Stimulated activated CD4-positive, alpha-beta T cell treated with anti-CD3 and anti-CD28 coated beads, TNF-alpha, amount 100 ng/mL, for 24 hours (primary cell): ENCODE measurements at places on chromosomes 11 and 22.

- DNase-seq = no peak
Measured at GRCh38 chr22:32583921-32584335, 109.3 kb downstream of the FBXO7 start.

DNA sequence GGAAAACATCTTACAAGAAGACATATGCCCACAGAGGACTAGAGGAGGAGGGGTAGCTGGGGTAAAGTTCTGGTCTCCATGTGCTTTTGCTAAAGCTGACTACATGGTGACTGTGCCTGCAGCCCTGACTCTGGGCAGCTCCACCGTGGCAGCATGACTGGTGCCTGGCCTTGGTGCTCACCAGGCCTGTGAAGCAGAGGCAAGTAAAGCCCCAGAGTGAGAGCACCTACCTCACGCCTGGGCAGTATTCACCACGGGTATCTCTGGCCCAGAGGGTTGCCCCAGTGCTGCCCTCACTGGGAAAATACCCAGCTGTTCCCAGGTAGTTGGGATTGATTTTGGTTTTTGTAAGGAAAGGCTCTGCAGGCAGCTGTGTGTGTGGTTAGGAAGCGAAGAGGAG is 78.3 kb downstream of the CTTN start:
- no peak for DNase-seq

- DNase-seq = no peak
Measured at GRCh38 chr11:70647188-70648166, 249.1 kb downstream of the CTTN start.

DNA sequence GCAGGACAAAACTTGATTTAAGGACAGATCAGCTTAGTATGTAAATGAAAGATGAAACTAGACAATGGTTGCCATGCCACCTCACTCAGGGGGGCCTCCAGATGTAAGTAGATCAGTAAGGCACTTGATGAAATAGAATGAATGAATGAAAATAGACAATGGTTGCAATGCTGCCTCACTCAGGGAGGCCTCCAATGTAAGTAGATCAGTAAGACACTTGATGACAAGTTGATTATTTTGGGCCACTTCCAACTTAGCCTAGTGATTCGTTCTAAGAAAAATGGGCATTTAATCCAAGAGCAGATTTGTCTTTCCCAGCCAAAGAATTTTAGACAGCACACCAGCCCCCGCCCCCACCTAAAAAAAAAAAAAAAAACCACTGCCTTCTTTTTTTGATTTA is 19.2 kb upstream of the SLC5A12 start:
- DNase-seq = no peak

DNA sequence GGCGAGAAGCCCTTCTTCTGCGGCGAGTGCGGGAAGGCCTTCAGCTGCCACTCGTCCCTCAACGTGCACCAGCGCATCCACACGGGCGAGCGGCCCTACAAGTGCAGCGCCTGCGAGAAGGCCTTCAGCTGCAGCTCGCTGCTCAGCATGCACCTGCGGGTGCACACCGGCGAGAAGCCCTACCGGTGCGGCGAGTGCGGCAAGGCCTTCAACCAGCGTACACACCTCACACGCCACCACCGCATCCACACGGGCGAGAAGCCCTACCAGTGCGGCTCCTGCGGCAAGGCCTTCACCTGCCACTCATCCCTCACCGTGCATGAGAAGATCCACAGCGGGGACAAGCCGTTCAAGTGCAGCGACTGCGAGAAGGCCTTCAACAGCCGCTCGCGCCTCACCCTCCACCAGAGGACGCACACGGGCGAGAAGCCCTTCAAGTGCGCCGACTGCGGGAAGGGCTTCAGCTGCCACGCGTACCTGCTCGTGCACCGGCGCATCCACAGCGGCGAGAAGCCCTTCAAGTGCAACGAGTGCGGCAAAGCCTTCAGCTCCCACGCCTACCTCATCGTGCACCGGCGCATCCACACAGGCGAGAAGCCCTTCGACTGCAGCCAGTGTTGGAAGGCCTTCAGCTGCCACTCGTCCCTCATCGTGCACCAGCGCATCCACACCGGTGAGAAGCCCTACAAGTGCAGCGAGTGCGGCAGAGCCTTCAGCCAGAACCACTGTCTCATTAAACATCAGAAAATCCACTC is 12.2 kb downstream of the ZNF74 start:
- DNase-seq = no peak

GRCh38 chr11:24357620-24358410 is 139.0 kb upstream of the LUZP2 start:
- no peak for DNase-seq

DNA sequence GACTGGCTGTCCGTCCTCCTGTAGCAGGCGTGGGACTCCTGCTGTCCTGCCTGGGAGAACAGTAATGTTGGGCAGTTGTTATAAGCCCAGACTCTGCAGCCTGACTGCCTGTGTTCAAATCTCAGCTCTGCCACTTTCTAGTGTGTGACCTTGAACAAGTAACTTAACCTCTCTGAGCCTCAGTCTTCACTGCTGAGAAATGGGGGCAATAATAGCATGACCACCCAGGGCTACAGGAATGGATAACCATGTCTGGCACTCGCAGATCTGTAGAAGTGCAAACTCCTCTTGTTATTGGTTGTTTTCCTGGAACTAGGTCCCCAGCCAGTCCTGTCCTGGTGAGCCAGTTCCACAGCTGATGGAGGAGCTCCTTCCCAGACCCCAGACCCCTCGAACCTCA is 69.7 kb downstream of the TP53I11 start:
- DNase-seq = no peak

- no peak for DNase-seq
Measured at GRCh38 chr11:1827095-1827813, 7.5 kb upstream of the SYT8 start.

GRCh38 chr11:80559942-80560341 is 1119.1 kb upstream of the TENM4 start:
- no peak for DNase-seq

GRCh38 chr11:29495676-29496075 is 521.2 kb downstream of the KCNA4 start:
- DNase-seq = no peak

GRCh38 chr22:46482056-46482675 is 55.3 kb downstream of the CELSR1 start:
- DNase-seq = no peak

DNA sequence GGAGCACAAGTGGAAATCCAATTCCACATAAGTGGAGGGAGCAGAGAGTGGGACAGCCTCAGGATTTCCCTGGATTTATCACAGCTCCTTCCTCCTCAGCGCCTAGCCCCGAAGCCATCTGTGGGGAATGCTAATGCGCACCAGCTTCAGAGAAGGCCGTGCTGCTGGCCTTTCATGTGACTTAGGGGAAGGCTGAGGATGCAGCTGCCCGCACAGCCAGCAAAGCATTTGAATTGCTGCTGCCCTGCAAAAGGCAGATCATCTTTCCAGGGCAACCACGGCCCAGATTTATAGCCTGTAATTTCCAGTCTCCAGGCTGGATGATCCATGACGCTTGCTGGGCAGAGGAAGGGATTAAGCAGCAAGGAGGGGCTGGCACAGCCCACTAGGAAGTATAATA is 29.9 kb downstream of the SYN3 start:
- DNase-seq = no peak

GRCh38 chr11:33530815-33531214 is 169.8 kb downstream of the C11orf91 start:
- DNase-seq = no peak

DNA sequence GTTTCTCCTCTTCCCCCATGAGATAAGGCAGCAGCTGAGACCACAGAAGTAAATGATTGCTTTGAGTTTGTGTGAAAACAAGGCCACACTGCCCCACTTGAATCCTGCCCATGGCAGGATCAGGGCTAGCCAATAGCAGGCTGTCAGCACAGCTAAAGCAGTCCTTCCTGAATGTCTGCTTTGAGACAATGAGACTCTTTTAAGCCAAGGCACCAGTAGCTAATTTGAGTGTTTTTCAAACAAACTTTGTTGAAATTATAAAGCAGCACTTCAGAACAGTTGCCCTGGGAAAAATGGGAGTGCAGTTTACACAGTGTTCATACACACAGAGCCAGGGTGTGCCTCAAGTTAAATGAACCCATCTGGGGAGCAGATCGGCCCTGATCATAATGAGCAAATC is 103.5 kb upstream of the OR5AK2 start:
- no peak for DNase-seq

- DNase-seq = no peak
Measured at GRCh38 chr22:22076932-22077703, 94.5 kb upstream of the TOP3B start.

- DNase-seq = no peak
Measured at GRCh38 chr22:48765595-48765994, 1062.1 kb downstream of the BRD1 start.

GRCh38 chr11:66221726-66222236 is 46.7 kb upstream of the RAB1B start:
- DNase-seq = no peak

GRCh38 chr22:50473088-50473487 is 1.7 kb downstream of the SBF1 start:
- DNase-seq = peak; percentile 47

GRCh38 chr11:47253660-47254059 is 4.1 kb upstream of the NR1H3 start:
- DNase-seq = no peak

GRCh38 chr22:38129021-38129420 is 18.5 kb upstream of the BAIAP2L2 start:
- DNase-seq = no peak

- peak; percentile 73 for DNase-seq
Measured at GRCh38 chr11:61065955-61066638, 36.2 kb upstream of the CD5 start.

DNA sequence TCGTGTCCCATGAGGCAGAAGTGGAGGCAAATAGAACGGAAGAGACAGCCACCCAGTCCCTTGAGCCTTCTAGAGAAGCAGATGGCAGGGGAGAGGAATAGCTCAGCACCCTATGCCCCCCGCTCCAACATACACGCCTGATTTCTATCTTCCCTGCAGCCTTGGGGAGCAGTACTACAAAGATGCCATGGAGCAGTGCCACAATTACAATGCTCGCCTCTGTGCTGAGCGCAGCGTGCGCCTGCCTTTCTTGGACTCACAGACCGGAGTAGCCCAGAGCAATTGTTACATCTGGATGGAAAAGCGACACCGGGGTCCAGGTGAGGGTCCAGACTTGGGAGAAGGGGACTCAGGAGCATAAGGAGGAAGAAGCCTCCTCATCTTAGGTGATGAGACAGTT is 6.6 kb downstream of the DPF2 start:
- DNase-seq = no peak

- no peak for DNase-seq
Measured at GRCh38 chr11:114108501-114109205, 49.1 kb downstream of the ZBTB16 start.
